Stimulated activated CD4-positive, alpha-beta T cell treated with anti-CD3 and anti-CD28 coated beads, Interleukin-1b, Interleukin-23, amount 100 ng/mL, for 1 hour (primary cell): ENCODE measurements at places on chromosomes 13 and 19.

DNA sequence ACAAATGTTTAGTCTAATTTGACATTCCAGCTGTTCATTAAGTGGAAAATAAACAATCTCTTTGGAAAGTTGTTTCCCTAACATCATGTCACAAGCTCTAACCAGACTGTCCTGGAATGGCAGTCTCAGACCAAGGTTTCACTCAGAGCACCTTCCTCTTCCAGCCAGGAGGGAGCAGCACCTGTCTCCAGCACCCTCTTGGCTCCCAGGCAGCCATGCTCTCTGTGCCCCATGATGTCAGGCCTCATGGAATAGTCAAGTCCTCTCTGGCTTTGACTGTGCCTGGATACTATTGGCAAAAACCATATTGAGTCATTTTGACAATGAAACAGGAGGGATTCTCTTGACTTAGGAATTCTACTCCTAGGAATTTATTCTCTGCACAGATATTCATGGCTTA, 171.4 kb downstream of the OXGR1 start:
- DNase-seq = no peak

DNA sequence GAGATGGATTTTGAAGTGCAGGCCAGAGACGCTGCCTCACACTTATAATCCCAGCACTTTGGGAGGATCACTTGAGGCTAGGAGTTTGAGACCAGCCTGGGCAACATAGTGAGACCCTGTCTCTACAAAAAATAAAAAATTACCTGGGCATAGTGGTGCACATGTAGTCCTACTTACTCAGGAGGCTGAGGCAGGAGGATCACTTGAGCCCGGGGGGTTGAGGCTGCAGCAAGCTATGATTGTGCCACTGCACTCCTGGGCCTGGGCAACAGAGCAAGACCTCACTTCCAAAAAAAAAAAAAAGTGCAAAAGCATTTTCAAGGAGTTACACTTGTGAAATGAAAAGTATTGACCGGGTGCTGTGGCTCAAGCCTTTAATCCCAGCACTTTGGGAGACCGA, 27.6 kb upstream of the FBXO17 start:
- no peak for DNase-seq

DNA sequence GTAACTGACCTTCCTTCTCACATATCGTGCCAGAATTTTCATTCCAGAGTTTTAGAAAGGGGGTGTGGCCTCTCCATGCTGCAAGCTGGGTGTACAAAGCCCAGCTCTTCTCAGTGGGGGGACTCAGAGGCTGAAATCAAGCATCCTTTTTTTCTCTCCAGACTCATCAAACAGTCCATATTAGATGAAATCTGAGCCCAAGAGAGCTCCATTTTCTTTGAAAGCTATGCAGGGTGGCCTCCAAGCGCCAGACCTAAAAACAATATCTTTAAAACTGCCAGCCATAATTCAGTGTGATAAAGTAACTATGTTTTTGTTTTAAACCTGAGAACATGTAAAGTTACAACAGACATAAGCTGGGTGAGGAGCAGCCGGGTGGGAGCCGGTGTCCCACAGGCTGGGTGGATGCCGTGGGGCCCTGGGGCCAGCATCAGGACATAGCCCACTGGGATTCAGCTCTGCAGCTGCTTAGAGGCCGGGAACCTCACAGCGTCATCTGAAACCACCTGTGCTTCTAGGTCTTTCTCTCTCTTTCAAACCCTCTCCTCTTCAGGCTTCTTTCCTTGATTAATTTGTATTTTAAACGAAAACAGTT, 249.2 kb downstream of the ZNF536 start:
- DNase-seq = no peak

GRCh38 chr13:50511877-50512341, 331.6 kb downstream of the DLEU7 start:
- no peak for DNase-seq

DNA sequence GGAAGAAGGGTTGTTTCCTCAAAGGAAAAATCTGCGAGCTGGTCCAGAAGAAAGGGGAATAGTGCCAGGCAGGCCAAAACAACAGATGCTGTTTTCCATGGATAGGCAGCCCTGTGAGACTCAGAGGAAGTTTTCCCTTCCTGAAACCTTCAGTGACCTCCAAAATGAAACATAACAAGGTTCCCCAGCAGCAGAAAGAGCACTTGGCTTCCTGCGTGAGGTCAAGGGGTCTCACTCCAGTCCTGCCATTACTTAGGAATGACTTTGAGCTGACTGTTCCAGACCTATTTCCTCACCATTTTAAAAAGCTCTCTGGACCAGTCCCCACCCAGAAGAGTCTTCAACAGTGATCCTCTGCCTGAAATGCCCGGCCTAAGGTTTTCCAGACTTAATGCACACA, 104.6 kb upstream of the IPO5 start:
- no peak for DNase-seq

GRCh38 chr13:100069278-100069677, 19.6 kb upstream of the PCCA start:
- DNase-seq = no peak

- no peak for DNase-seq
These were observed 24.4 kb downstream of the MYO1F start for GRCh38 chr19:8552810-8553209.

GRCh38 chr13:44283600-44283999, 90.0 kb upstream of the SERP2 start:
- DNase-seq = no peak

GRCh38 chr19:2507109-2507508, 31.2 kb downstream of the GADD45B start:
- DNase-seq = no peak
